ENCODE measurements at places on chromosomes 13 and 19.

DNA sequence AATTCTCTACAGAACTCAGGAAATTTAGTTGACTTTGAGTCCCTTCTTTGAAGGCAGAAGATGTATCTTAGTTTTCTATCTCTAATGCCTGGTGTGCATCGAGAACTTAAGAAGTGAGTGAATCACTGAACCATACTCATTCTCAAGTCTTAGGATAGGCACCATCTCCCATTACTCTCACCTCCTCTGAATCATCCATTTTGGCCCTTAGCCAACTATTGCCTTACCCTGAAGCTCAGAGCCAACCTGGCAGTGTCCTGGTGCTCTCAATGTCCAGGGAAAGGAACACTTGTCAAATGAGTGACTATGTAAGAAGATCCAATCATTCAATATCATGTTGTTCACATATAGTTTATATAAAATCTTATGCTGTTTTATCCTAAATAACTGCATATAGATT, 146.6 kb downstream of the RGCC start:
- no peak for DNase-seq

GRCh38 chr19:10748927-10749434, 31.1 kb downstream of the DNM2 start:
- DNase-seq, result no peak

DNA sequence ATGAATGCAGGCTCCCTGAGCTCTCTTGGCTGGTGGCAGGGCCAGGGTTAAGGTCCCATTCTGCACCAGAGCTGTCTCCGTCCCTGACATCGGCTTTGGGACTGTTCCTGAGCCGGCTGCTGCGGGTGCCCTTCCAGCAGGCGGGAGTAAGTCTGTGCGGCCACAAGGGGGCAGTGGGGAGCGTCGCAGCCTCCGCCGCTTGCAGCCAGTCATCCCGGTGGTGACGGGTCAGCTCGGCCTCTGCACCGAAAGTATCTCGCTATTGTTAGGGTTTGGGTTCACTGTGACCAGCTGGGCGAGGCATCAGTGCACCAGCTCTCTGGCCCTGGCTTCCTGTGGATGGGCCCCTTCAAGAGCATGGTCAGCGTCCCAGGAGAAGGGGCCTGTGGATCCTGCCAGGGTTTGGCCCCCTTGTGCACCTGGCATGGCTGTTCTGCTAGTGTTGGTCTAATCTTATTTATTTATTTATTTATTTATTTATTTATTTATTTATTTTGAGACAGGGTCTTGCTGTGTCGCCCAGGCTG, 15.1 kb downstream of the NDUFB7 start:
- DNase-seq, result peak; percentile 71

- no peak for DNase-seq
Measured at GRCh38 chr19:28687296-28687695, 525.7 kb downstream of the UQCRFS1 start.

DNA sequence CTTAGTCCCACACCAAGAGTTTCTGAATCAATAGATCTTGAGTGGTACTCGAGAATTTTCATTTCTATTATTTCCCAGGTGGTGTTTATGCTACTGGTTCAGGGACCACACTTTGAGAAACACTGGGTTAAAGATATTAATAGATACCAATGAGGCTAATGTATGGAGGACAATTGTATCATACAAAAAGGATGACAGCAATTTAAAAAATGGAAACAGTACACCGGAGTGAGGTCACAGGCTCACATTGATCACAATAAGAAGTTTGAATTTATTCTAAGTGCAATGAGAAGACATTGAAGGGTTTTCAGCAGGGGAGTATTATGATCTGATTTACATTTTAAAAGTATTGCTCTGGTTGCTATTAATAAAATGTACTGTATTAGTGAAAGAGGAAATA, 488.3 kb downstream of the PCDH17 start:
- DNase-seq, result no peak

DNA sequence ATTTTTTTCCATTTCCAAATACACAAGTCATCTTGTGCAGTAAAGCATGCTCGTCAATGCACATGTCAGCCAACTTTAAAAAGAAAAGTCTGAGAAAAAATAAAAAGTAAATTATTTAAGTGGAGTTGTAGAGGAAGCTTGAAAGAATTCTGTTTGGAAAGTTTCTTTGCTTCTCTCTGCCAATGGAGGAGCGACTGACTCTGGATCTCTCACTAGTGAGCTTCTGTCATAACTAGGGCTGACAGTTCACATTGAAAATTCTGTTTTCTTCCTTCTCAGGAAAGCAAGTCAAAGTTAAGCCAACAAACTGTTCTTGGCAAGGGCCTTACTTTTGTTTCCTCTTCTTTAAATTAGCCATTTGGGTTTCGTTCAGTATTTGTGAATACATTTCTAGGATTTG, 298.2 kb downstream of the POU4F1 start:
- no peak for DNase-seq

DNA sequence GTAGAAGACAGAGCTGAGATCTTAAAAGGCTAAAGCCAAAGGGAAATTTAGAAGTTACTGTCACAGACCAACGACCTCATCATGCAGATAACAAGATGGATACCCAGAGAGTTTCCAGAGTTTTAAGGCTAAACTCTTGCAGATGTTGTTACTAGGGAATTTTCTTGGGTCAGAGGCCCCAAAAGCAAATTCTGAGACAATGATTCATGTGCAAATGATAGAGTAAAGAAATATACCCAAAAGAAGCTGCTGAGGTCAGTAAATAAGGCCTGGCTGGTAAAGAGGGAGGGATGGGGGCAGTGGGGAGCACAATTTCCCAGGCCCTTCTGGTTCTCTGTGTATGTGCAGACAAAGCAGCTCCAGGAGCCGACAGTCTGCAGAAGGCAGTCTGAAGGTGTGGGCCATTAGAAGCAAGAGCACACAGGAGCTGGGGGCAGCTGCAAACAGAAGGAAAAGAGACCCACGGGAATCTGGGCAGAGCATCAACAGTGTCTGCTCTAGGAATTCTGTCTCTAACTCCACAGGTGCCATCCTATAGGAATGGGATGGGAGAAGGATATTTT, 330.8 kb downstream of the TBC1D4 start:
- DNase-seq, result no peak

DNA sequence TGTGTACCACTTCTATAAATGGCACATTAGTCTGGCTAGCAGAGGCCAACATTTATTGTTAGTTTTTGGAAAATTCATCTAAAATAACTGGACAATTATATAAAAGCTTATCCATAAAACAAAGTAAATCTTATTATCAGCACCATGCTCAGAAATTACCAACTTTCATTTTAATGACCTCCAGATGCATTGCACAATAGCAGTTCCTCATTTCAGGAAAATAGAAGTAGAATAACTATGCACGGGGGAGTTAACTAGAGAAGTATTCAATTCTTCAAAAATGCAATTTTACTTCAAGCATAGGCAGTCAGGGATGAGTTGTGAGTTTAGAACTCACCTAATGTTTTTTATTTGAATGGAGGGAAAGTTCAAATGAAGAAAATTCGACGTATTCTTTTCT, 1023.5 kb downstream of the PCDH17 start:
- no peak for DNase-seq

DNA sequence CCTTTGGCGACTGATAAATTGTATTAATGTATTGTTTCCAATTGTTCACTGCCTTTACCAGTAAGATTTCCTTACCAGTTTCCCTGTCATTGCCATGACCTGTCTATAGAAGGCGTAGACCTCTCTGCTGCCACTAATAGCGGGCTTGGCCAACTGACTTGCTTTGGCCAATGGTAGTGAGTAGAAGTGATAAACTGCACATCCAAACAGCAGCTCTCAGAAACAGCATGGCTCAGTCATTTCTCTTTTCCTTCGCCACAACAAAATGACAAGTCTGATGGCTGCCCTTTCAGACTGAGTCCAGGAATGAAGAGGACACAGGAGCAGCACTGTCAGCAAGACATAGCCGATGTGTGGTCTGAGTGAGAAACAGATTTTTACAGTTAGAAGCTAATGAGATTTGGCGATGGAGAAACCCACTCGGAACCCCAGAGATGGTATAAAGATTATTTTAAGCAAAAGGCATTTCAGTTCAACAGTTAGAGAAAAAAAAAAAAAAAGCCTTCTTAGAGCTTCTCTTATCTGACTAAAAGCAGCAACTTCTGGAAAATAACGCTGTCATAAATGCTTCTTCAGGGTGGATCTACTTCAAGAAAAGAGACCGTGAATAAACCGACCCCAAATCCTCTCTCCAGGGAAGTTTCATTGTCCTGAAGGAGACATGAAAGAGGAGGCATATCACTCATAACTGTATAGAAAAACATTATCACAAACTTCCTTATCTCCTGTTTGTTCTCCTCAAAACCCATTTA, 42.0 kb upstream of the TM9SF2 start:
- DNase-seq, result no peak

GRCh38 chr13:40394304-40394985, 272.0 kb downstream of the FOXO1 start:
- DNase-seq, result no peak

- DNase-seq, result no peak
Measured at GRCh38 chr13:70816853-70817252, 708.6 kb upstream of the KLHL1 start.

DNA sequence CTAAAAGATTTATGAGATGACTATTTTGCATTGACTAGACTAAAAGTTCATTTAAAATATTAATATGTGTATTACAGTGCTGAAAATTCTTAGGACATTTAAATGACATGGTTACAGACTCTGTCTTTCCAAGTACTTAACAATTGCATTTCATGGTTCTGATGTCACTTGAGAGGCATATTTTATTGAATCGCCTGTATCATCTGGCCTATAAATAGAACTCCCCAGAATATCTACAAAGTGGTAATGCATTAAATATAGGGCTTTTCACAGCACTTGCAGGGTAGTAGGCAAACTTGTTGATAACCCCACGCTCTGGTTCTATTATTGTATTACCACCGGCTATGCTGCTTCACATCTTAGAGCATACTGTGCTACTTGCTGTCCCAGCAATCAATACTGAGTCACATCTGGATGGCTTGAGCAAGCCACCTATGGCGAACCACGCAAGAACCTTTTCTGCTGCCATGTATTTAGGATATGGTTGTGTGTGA, 400.6 kb downstream of the HS6ST3 start:
- DNase-seq, result no peak

GRCh38 chr13:47832458-47832972, 168.6 kb downstream of the SUCLA2 start:
- no peak for DNase-seq

DNA sequence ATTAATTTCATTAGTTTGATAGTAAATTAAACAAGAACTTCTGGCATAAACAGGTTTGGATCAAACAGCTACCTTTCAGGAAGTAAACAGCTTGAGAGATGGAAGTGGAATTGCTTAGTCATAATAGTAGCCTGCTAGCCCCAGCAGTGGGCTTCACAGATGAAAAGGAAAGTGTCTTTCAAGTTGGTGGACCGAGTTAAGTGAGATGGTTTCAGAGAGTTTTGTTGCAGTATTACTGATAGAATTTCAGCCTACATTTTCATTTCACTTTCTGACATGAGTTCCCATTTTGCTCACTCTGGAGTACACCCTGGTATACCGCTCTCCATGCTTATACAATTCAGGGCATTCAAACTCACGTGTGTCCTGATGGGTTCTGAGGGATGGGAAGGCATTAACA, 2.0 kb upstream of the PTOV1 start:
- DNase-seq, result no peak

- no peak for DNase-seq
Measured at GRCh38 chr13:96925916-96926628, 68.2 kb downstream of the OXGR1 start.

- DNase-seq, result no peak
Measured at GRCh38 chr19:29449371-29449770, 76.4 kb upstream of the VSTM2B start.

DNA sequence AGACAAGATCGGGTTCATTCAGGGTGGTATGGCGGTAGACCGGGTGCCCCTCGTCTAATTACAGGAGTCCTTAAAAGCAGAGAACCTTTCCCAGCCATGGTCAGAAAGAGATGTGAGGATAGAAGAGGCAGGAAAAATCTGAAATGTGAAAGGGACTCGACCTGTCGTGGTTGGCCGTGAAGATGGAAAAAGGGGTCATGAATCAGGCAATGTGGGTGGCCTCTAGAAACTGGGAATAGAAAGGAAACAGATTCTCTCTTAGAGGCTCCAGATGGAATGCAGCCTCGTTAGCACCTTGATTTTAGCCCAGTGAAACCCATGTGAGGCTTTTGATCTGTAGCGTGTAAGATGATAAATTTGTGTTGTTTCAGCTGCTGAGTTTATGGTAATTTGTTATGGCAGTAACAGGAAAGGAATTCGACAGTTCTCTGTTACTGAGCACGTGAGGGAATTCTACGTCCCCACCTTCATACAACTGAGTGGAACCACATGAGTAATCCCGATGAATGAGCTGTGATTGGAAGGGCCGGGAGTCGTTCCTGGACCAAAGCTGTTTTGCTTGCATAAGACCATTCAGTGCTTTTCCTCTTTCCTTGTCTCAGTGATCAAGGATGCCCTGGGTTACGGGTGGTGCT, 11.0 kb upstream of the CA11 start:
- DNase-seq, result no peak

DNA sequence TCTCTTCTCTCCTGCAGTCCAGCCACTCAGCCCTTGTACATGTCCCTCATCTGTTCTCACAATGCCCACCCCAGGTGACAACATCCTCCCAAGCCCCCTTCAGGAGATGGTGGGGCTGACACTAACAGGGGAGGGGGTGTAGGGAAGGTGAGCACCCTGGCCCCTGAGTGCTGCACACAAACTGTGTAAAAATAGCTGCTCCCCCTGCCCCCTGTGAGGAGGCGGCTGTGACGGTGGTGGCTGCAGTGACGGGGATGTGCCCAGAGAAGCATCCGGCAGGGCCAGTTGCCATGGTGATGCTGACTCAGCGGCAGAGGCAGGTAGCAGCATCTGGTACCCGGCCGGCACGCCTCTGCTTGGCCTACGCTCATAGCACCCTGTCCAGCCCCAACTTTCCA, 13.0 kb upstream of the JUND start:
- DNase-seq, result peak; percentile 95

DNA sequence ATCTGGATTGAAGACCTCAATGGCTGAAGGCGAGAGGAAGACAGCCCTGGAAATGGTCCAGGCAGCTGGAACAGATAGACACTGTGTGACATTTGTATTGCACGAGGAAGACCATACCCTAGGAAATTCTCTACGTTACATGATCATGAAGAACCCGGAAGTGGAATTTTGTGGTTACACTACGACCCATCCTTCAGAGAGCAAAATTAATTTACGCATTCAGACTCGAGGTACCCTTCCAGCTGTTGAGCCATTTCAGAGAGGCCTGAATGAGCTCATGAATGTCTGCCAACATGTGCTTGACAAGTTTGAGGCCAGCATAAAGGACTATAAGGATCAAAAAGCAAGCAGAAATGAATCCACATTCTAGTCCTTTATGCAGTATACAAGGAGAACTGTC, 1.2 kb downstream of the POLR1D start:
- no peak for DNase-seq

DNA sequence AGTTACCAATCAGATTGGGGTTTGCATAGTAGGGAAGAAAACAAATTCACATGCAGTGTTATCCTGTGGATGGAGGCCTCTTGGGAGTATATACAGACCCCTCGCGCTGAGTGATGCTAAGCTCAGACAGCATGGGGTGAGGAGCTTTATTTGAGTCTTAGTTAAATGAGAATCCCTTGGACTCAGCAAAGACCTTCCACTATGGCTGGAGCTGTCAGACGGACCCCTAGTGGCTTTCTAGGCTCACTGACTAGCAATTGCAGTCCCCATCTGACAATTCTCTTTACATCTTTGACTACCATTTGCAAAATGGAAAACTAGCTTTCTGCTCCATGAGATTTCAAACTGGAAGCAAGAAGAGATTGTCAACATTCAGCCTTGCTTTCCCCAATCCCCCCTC, 90.4 kb downstream of the STOML3 start:
- DNase-seq, result no peak
